ENCODE measurements at places on chromosomes 16 and 17. TPM values are rescaled to one million over a fixed set of nuclear protein-coding genes. Genes with fewer than 3 reads are reported as not detected.

TOX3 gene
- total RNA-seq, result not detected

DNA sequence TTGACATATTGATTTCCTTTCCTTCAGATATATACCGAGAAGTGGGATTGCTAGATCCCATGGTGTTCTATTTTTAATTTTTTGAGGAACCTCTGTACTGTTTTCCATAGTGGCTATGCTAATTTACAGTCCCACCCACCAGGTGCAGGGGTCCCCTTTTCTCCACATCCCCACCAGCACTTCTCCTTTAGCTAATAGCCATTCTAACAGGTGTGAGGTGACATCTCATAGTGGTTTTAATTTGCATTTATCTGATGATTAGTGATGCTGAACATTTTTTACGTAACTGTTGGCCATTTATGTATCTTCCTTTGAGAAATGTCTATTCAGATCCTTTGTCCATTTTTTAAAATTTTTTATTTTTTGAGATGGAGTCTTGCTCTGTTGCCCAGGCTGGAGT lies 93.9 kb downstream of the SDR42E1 start:
- DNase-seq, result no peak

DNA sequence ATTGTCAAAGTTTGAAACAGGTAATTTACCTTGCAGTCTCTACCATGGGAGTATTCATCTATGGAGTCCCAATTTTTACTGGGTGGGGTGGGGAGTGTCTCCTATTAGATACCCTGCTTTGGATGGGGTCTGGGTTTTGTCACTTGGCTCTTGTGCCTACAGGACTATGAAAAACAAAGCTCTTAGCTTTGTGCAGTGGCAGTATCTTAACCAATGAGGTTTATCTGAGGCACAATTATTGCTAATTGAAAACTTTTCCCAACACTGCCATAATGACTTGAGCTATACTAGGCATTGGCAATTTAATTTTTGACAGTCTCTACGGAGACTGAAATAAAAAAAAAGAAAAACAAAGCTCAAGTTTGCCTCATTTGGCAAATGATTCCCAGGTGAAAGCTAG lies 3.8 kb upstream of the ZFP90 start:
- no peak for DNase-seq

- DNase-seq, result no peak
Measured at GRCh38 chr16:72536723-72537435, 364.9 kb upstream of the PMFBP1 start.

DNA sequence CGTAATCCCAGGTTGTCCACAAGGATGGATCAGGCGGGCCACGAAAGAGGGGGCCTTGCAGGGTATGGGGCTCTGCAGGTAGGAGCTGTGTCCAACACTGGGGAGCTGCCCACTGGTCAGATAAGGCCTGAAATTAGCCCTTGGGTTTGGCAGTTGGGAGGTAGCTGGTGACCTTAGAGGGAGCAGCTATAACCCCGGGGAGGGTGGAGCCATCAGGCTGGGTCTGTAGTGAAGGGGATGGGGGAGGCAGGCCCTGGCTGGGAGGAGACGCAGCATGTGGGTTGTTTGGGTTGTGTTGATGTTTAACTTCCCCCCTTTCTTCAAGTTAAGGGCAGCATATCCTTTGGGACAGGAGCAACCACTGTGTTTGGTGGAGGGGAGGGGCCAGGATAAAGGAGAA lies 5.9 kb downstream of the MLLT6 start:
- no peak for DNase-seq

- no peak for DNase-seq
Measured at GRCh38 chr17:40316571-40317344, 7.8 kb downstream of the RARA start.

DNA sequence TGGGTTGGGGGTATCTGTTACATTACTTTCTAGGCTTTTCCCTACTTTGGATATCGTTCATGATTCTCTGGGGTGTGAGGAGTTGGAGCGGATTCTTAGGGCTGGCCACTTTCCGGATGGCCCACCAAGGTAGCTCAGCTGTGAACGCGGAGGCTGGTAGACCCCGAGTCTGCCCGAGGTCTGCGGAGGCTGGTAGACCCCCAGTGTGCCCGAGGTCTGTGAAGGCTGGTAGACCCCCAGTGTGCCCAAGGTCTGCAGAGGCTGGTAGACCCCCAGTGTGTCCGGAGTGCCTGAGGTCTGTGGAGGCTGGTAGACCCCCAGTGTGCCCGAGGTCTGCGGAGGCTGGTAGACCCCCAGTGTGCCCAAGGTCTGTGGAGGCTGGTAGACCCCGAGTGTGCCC lies 99.2 kb upstream of the ZNF469 start:
- DNase-seq, result no peak

DNA sequence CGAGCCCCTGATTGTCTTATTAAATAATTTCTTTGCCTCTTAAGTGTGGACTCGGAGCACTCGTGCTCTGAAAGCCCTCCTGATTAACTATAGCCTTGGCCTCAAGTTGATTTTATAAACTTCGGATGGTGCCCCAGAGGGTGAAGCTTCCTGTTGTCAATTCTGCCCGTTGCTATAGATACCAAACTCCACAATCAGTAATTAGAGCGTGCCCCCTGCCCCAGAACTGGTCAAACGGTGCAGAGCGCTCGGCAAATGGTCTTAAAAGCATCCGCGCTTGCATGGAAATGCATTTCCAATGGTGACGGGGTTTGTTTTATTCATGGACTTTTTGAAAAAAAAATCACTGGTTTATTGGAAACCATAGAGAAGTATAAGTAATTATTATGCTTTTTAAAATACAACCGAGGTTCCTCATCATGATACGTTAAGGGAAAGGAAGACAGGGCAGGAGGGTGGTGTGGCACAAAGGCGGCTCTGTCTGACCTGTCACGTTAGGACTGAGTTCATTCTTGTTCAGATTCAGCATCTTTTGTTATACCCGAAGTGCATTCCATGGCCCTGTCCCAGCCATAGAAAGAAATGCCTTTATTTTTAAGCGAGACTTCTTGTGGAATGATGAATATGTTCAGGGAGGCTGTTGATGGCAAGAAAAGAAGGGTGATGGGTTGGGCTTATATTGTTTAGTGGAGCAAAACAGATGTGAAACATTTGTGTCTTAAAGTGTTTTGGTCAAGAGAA lies 476.4 kb downstream of the MAF start:
- no peak for DNase-seq

Data from activated naive CD4-positive, alpha-beta T cell treated with anti-CD3 and anti-CD28 coated beads for 36 hours (primary cell).